NCI-H187 treated with DMSO at 0.1 percent for 48 hours (cell line): ENCODE measurements at places on chromosomes 5 and 9.

DNA sequence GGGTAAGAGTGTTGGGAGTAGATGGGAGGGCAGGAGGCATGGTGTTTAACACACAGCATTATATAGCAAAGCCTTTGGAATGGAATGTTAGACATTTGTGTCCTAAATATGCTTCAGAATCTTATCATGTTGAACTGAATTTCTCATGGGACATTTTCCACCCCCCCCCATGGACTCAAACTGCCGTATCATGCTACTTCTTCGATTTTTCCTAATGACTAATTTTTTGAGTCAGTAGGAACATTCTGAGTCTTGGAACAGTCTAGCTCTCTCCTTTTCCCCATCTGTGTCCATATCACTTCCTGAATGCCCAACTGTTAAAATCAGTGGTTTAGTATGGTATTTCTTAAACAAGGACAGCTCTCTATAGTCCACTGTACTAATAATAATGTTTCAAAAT, 380.6 kb downstream of the TLE4 start:
- DNase-seq = no peak

GRCh38 chr9:70607329-70607728, 192.9 kb upstream of the KLF9 start:
- no peak for DNase-seq

GRCh38 chr5:181281077-181281983, 20.4 kb upstream of the TRIM52 start:
- DNase-seq = no peak

DNA sequence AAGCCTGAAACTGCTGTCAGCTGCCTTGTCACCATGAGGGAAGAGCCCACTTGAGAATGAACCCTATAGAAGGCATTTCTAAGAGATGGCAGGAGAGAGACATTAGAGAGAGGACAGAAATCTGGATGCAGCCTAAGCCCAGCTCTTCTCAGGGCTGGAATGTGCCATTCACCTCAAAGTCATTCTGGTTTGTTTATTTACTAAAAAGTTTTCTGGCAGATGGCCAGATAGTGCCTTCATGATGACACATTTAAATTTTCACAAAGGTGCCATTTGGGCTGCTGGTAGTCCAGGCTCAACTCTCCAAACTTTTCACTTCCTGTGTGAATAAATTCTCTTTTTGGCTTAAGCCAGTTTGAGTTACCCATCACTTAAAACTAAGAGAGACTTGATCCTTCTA, 144.6 kb upstream of the ZNF366 start:
- DNase-seq = no peak

DNA sequence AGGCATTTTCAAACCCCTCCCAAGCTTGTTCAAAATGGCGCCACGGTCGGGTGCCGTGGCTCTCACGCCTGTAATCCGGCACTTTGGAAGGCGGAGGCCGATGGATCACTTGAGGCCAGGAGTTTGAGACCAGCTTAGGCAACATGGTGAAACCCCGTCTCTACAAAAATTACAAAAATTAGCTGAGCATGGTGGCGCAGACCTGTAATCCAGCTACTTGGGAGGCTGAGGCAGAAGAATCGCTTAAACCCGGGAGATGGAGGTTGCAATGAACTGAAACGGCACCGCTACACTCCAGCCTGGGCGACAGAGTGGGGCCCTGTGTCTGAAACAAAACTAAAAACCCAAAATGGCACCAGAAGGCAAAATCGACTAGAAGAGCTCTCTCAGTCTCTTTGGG, 142.0 kb downstream of the MTX3 start:
- no peak for DNase-seq

DNA sequence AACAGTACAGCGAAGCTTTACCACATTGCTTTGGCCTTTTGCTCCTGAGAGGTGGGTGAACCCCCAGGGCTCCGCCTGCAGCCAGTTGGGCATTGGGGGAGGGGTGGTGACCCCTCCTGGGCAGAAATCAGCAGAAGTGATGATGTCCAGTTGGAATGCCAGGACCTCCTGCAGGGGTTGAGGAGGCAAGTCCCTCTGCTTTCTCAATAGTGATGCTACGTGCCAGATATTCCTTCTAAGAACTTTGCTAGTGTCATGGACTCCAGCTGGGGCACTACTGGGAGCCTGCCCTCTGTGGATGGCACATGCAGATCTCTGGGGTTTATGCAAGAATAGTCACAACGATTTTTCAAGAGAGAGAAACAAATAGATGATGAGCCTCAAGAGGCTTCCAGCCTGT, 95.6 kb downstream of the NDFIP1 start:
- no peak for DNase-seq

DNA sequence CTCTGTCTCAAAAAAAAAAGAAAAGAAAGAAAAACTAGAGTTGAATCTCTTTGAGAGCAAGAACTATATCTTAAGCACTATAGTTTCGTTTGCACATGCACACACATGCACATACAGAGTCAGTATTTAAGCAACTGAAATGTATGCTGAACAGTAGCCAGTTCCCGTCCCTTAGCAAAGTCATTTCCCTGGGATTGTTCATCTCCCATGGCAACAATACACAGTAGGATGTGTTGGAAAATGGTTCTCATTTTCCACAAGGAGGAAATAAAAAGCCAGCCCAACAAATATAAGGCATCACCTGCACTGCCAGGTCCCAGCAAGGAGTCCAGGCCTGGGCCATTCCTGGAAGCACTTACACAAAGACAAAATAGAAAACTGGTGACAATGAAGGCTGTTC, 4.2 kb upstream of the ZNF346 start:
- no peak for DNase-seq
